ENCODE measurements at places on chromosomes 2 and 18. TPM values are rescaled to one million over a fixed set of nuclear protein-coding genes. Genes with fewer than 3 reads are reported as not detected.

DNA sequence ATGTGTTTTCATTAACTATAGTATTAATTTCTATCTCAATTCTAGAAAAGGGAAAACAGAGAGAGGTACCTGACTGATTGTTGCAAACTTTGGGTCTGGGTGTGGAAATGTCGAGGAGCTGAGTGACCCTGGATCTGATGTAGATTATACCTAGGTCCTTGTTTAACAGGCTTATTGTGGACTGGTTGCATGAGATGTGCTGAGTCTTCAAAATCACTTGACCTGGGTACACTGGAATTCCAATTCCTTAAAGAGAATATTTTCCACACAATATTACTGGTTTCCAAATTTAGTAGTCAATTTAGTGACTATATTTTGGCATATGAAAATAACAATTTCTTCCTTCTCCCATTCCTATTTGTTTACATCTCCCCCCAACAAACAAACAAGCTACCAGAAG, 13.6 kb downstream of the DUSP11 start:
- DNase-seq, result no peak

DNA sequence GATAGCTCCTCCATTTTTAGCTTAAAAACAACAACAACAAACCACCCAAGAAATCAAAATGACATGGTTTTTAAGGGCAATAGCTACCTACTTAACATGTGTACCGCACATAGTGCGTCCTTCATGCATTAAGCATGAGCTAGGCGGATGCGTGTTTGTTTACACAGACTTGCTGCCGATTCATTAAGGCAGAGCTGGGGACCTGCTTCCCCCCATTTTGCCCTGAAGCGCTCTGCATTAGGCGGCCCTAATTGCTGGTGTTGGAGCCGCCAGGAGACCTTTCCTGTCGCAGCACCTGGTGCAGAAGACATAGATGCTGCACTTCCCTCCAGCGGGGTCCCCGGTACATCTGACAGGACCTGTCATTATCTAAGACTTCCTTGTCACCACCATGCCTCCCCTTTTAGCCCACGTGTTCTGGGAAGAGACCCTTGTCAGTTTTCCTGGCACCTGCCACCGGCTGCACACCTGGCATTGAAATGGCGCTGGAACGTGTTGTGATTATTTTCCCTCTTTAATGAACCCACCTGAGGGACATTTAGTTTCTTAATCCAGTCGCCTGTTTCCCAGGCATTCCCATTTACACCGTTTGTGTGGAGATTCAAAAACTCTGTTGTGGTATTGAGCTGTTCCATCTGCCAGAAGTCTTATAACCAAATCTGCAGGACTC, 261.1 kb upstream of the RAB12 start:
- no peak for DNase-seq

DNA sequence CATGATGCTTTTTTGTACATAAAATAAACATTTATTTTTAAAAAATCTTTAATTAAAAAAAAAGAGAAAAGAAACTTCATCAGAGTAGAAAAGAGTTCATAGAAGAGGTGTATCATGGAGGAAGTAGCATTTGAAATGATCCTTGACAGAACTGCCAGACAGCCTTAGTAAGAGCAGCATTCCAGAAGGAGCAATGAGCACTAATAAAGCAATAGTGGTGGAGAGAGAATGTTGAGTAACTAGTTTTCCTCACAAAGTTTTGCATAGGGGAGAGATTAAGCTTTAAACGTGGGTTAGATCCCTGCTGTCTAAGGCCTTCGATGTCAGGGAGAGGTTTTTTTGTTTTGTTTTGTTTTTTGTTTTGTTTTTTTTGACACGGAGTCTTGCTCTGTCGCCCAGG, 29.8 kb upstream of the METTL21A start:
- no peak for DNase-seq

- DNase-seq, result no peak
Measured at GRCh38 chr18:38843291-38843690, 1277.7 kb upstream of the CELF4 start.

GRCh38 chr18:28050545-28050944, 126.4 kb downstream of the CDH2 start:
- no peak for DNase-seq

TMEM247 gene
- total RNA-seq, result not detected

GRCh38 chr18:7616661-7617060, 49.5 kb downstream of the PTPRM start:
- DNase-seq, result no peak

KANSL1L gene
- 6.0 TPM for total RNA-seq

Measured in HFFc6 (cell line).